ENCODE measurements at places on chromosomes 16 and 17.
A peak's percentile ranks its signal among the peaks of the same experiment; 100 is the strongest.

DNA sequence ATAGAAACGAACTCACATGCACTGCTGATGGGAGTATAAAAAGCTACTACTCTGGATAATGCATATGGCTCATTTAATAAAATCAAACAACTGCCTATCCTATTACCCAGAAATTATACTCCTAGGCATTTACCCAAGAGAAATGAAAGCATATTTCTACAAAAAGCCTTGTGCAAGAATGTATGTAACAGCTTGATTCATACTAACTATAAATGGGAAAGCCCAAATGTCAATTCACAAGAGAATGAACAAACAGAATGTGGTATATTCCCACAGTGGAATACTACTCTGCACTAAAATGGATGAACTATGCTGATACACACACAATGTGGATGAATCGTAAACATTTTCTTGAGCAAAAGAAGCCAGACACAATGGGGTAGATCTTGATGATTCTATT lies 38.4 kb downstream of the KIAA0753 start:
- no peak for DNase-seq

DNA sequence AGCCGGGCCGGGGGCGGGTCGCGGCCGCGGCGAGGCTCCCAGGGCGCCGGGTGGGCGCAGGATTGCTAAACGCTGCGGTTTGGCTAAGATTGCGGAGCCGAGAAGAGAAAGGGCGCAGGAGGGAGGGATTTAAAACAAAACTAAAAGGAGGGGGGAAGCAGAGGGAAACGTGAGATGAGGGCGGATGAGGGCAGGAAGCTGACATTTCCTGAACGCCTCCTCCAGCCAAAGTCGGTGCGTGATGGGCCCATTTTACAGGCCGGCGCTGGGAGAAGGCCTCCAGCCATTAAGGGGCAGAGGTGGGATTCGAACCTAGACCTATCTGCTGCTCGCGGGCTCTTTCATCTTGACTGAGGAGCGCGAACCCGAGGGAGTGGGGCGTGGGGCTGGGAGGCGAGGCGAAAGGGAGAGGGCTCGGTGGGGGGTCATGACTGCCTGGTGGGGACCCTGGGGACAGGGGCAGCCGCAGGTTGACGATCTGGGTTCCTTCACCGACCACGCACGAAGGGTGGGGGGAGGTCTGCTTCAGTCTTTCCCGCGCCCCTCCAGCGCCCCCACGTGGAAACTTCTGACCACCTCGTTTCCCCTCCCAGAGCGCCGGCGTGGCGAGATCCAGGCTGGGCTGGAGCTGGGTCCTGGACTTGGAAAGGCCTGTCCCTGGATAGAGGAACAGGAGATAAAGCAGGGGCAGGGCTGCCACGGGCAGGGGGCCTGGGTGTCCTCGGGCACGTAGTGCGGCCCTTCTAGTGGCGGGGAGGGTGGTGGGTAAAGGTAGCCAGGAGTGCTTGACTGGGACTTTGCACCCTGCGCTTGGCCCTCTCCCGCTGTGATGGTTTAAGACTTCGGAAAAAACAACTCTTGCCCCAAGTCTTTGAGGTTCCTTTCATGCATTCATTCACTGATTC lies 3.8 kb upstream of the TAC4 start:
- DNase-seq: peak; percentile 65

GRCh38 chr17:4033751-4034251 lies 69.6 kb upstream of the ATP2A3 start:
- DNase-seq: no peak

DNA sequence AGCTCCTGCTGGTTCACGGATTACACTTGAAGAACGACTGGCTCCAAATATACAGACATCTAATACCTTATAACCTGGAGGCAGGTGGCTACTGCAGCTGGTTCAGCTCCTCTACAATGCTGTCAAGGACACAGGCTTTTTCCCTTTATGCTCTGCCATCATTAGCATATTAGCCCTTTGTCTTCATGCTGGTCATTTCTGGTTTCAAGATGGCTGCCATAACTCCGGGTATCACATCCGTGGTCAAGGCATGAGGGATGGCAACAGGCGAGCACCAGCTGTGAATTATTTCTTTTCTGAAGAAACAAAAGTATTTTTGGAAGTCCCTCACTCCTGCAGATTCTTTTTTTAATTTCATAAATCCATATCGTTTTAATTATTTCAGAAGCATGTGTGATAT lies 124.3 kb upstream of the MED13 start:
- no peak for DNase-seq

- no peak for DNase-seq
These were observed 6.2 kb downstream of the GGA2 start for GRCh38 chr16:23504076-23504452.

- no peak for DNase-seq
These were observed 240.3 kb downstream of the ZNF423 start for GRCh38 chr16:49615576-49615975.

- no peak for DNase-seq
These were observed 4.1 kb downstream of the JMJD6 start for GRCh38 chr17:76722279-76722678.

GRCh38 chr17:48759288-48759687 lies 30.7 kb upstream of the HOXB13 start:
- no peak for DNase-seq

- no peak for DNase-seq
These were observed 7.4 kb downstream of the GCSH start for GRCh38 chr16:81088836-81089235.

DNA sequence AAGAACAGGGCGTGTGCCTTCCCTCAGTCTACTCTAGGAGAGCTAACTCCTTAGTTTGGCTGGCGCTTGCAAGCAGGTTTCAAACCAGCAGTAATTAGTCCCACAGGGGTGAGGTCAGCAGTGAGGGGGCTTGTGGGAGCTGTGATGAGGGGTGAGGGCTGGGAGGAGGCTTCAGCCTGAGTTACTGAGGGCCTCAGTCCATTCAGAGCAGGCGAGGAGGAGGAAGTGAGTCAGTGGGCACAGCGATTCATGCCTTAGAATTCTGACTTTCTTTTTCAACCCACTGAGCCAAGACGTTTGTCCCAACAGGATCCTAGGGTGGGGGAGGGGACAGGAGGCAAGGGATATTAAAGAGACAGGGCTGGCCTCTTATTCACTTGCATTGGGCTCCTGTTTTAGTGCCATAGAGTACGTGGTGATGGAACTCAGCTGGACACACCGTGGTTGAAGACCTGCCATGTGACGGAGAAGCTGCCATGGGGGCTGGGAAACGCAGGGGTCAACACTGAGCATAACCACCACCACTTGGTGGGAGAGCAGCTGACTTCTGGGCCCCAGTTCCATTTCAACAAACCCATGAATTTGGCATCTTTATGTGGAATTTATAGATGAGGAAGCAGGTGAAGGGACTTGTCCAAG lies 8.3 kb upstream of the ITGA3 start:
- DNase-seq: no peak

DNA sequence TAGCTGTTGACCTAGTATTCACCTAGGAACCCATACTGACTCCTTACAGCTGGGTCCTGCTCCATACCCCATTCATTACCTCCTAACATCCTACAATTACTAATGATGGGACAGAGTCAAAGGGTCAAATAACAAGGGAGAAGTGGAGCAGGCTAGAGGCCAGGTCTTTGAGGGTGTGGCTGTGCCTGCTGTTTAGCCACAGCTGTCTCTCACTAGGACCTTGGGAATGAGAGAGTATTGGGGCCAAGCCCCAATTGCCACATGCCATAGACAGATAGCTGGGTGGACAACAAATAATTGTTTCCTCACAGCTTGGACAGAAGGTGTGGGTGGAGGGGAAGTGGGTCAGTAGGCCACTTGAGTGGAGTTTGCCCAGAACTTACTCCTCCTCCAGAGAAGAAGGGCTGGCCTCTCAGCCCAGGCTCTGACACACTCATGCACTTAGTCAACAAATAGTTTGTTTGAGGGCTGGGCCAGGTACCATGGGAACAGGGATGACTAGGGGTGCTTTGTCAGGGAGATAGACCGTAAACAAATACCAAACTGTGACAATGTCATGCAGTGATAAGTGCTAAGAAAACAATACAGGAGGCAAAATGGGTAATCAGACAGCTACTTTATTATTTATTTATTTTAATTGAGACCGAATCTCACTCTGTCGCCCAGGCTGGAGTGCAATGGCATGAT lies 10.2 kb upstream of the CENPT start:
- DNase-seq: no peak

DNA sequence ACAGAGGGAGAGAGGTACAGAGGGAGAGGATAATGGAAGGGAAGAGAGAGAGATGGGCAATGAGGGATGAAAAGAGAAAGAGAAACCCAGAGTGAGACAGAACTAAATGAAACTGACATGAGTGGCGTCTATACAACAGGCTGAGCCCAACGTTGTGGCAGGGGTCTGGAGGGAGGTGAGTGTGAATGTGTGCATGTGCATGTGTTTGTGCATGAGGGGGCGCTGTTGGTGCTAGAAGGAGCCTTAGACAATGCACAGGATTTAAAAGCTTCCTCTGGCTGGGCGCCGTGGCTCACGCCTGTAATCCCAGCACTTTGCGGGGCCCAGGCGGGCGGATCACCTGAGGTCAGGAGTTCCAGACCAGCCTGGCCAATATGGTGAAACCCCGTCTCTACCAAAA lies 454.8 kb upstream of the CDH11 start:
- DNase-seq: no peak

DNA sequence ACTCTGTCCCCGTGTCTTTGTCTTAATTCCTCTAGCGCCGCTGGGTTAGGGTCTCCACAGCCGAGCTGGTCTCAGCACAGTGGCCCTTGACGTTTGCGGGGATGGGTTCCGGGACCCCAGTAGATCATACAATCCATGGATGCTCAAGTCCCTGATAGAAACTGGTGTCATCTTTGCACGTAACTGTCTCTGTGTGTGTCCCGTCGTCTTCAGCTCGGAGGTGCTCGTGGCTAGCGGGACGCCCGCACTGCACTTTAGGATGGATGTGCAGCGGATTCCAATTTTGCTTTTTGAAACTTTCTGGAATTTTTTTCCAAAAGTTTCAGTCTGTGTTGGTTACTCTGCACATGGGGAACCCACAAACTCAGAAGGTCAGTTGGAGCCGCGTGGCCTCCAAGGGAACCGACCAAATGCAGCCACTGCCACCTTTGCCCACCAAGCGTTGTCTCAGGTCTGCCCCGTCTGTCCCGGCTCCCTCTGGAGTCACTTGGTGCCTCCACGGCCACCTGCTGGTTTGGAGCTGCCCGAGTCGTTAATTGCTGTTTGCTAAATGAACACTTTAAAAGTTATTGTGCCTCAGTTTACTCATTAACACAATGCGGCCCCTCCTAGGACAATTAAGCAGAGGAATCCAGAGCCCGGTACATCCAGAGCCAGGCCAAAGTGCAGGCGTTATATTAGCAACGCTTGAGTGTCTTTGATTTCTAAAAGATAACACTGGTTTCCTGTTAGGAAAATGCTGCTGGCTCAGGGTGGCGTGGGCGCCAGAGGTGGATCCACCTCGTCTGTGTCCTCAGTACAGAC lies 5.3 kb upstream of the DPEP1 start:
- DNase-seq: no peak

DNA sequence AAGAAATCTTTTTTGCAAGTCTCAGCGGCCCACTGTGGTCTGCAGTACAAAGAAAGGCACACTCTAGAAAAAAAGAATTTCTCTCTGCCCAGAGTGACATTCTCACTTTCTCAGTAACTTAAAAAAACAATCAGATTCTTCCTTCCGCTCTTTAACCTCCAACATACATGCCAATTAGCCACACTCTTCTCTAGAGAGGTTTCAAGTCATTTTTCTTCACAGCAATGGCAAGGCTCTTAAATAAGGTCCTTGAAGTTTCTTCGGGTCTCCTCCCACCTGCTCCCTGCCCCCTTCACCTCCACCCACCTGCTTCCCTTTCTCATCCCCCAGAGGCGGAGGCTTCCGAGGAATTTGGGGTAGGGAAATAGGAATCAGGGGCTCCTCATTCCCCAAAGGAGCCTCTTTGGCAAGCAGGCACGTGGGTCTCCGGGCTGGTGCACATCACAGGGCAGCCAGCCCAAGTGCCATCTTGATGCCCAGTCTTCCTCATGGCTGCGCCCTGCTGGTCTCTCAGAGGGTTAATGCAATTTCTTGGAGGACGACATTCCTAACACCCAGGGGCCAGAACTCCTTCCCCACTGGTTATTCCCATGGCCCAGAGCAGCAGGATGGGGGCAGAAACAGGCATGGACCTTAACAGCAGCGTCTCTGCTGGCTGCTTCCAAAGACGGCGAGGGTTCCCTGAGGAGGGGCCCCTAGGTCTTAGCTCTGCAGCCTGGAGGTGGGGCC lies 855 bp upstream of the MEOX1 start:
- DNase-seq: peak; percentile 19

DNA sequence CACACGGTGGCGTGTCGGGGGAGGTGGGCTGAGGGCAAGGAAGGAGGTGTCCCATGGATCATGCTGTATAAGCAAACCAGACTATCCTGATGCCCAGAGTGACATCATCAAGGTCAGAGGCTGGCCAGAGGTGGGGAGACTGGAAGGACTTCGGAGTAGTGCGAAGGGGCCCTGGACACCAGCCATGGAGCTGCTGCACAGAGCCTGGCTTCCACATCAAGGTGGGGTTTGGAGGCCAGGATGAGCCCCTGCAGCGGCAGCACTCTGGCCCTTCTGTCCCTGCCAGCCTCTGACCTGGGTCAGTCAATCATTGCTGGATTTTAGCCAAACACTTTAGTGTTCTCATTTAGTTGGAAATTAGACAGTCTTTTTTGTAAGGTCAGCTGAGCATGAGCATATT lies 34.8 kb downstream of the MED13 start:
- DNase-seq: no peak

DNA sequence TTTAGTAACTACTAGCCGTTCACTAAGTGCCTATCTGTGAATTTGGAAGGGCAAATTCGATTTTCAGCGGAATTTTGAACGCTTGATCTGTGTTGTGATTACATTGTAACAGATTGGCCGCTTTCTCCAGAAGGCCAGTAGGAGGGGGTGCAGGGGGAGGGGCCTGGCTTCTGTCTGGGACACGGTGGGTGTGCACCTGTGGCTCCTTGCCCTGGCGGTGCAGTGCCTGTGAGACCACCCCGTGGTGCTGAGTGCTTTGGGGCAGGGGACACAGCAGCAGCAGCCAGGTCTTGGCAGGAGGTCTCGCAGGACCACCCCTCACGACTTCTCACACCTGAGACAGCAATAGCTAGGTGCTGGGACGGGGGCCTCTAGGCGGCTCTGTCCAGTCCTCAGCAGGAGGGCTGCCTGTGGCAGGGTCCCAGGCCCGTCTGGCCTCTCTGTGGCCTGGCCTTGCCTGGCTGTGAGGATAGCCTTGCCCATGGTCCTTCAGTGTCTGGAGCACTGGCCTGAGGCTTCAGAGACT lies 1.8 kb downstream of the UBE2I start:
- DNase-seq: no peak

- no peak for DNase-seq
These were observed 2.1 kb upstream of the IRX5 start for GRCh38 chr16:54928411-54929089.

- no peak for DNase-seq
These were observed 8.0 kb upstream of the NT5M start for GRCh38 chr17:17295141-17295540.

Data from stimulated activated naive CD4-positive, alpha-beta T cell (primary cell).